ENCODE measurements at places on chromosomes 3 and 15. TPM values are rescaled to one million over a fixed set of nuclear protein-coding genes. Genes with fewer than 3 reads are reported as not detected.
A peak's percentile ranks its signal among the peaks of the same experiment; 100 is the strongest.

GOLGA6L9 gene
- 4.6 TPM for total RNA-seq

RPLP1 gene
- total RNA-seq: 1,785 TPM

ROPN1B gene
- total RNA-seq: not detected

ALS2CL gene
- 4.5 TPM for total RNA-seq

PLA2G4E gene
- total RNA-seq: not detected

ADAMTSL3 gene
- not detected for total RNA-seq

LINGO1 gene
- total RNA-seq: not detected

STX19 gene
- total RNA-seq: not detected

SMCO1 gene
- not detected for total RNA-seq

GRCh38 chr3:127834771-127835170 lies 12.5 kb upstream of the MGLL start:
- no peak for DNase-seq
- peaks cover 9% of the 10 kb centered on the region for H3K27me3 ChIP-seq
- H3K4me3 ChIP-seq: no peak overlapping the region
- H3K36me3 ChIP-seq: peaks cover 1% of the 10 kb centered on the region
- peaks cover 4% of the 10 kb centered on the region for H3K4me1 ChIP-seq
- H3K27ac ChIP-seq: no peak overlapping the region

GRCh38 chr15:79467865-79468586 lies 35.9 kb downstream of the MINAR1 start:
- no peaks in the 10 kb centered on the region for H3K27me3 ChIP-seq
- H3K27ac ChIP-seq: no peak overlapping the region
- DNase-seq: no peak
- no peaks in the 10 kb centered on the region for H3K4me1 ChIP-seq

DNA sequence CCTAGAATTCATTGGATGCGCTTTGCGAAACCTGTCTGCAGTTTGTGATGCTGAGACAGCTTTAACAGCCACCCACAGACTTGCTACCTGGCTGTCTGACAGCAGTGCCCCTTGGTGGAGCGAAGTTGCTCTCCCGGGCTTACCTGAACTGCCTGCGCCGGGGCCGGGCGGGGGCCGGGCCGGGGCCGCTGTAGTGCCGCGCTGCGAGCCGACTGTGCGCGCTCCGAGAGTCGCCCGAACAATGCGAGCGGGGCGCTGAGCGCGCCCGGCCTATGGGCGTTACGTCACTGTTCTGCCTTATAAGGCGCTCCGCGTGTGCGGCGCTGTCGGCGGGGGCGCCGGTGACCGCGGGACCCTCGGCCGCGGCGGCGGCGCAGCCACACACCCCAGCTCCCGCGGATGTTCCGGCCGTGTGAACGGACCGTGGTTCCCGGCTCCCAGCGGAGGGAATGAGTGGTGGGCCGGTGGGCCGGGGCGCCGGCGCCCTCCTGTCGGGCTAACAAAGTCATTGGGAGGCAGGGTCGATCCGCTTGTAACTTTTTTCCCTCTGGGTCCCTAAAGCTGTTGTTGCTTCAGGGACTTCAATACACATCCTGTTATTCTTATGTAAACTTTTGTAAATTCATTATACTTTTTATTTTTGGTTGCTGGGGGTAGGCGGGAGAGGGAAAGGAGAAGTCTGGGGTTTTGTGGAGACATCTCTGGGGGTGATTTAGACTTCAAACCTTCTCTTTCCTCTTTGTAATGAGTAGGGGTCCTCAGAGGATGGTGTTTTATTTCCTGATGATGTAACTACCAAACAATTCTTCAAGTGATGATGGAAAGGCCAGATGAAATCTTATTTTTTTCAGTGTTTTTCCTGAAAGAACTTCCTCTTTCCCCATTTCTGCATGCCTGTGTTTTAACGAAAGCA lies 58.5 kb downstream of the CMSS1 start:
- peak; percentile 79 for DNase-seq
- H3K4me3 ChIP-seq: peak overlapping the region; percentile 81
- no peaks in the 10 kb centered on the region for H3K36me3 ChIP-seq
- no peak overlapping the region for H3K27ac ChIP-seq
- peaks cover 22% of the 10 kb centered on the region for H3K4me1 ChIP-seq

DNA sequence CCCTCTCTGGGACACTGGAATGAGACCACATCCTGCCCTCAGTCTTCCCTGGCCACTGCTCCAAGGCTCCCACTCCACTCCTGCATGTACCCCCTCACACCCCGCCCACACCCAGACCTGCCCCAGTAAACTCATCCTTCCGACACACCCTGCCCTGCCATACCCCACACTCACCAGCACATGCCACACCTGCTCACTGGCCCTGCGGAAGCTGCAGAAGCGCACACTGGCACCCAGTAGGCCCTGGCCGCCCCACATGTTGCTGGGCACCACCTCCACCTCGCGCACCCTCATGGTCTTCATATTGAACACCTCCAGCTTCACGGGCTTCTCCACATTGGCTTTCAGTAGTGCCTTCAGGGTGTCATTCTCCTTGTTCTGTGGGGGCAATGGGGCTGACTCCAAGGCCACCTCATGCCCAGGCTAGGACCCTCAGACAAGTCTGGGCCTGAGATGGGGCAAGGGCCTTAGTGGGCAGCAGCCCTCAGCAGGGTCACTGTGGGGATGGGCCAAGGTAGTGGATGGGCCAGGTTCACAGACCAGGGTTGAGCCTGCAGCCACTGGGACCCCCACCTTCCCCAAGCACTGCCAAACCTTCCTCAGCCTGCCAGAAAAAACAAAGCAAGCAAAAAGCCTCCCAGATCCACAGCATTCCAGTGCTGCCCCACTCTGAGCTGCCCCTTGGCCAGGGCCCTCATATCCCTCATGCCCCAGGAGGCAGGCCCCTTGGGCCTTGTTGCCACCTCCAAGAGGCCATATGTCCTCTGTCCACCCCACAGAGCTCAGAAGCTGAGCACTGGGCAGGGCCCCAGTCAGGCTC lies 4.7 kb downstream of the GORASP1 start:
- no peak for DNase-seq
- peaks cover 26% of the 10 kb centered on the region for H3K4me1 ChIP-seq
- no peak overlapping the region for H3K27ac ChIP-seq
- no peak overlapping the region for H3K4me3 ChIP-seq

DNA sequence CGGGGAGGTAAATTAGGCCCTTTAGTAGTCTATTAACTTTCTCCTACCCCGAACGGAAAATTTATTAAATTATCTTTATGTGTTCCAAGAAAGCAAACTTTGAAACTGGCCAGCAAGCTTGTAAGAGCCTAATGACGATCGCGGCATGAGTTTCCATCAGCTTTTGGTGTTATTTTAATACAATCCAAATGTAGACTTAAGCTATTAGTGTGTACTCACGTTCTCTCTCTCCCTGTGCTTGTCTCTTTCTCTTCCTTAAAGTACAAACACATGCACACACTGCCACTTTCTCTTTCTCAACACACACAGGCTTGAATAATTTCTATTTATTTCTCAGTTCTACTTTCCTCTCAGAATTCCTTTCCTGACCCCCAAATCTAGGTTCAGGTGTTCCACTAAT lies 108.8 kb upstream of the MME start:
- H3K27me3 ChIP-seq: no peaks in the 10 kb centered on the region
- H3K27ac ChIP-seq: no peak overlapping the region
- H3K4me1 ChIP-seq: no peaks in the 10 kb centered on the region
- H3K36me3 ChIP-seq: no peaks in the 10 kb centered on the region
- no peak for DNase-seq

DNA sequence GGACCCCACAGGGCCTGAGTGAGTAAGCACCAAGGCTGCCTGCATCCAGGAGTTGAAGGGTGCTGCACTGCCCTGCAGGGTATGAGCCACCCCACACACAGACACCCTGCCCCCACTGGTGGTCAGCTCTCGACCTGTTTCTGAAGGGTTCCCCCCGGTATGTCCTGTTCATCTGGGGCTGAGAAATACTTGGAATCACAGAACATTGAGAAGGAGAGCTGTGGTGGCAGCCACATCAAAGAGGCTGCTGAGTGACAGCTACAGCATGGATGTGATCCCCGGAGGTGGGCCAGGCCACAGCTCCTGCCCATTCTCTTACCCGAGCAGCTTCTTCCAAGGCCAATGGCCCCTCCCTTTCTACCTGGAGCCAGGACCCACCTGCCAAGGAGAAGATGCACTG lies 66.4 kb upstream of the PLXNA1 start:
- H3K36me3 ChIP-seq: peaks cover 7% of the 10 kb centered on the region
- H3K27ac ChIP-seq: no peak overlapping the region
- peaks cover 26% of the 10 kb centered on the region for H3K4me1 ChIP-seq

- H3K4me1 ChIP-seq: no peaks in the 10 kb centered on the region
- H3K27ac ChIP-seq: no peak overlapping the region
- H3K4me3 ChIP-seq: no peak overlapping the region
- H3K27me3 ChIP-seq: no peaks in the 10 kb centered on the region
Observed at GRCh38 chr3:116863822-116864589, 154.4 kb downstream of the TUSC7 start.

GRCh38 chr3:66390013-66390412 lies 110.8 kb downstream of the LRIG1 start:
- peaks cover 48% of the 10 kb centered on the region for H3K36me3 ChIP-seq
- no peak overlapping the region for H3K27ac ChIP-seq
- no peak for DNase-seq
- H3K4me3 ChIP-seq: no peak overlapping the region
- H3K27me3 ChIP-seq: no peaks in the 10 kb centered on the region

GRCh38 chr3:141384157-141384556 lies 15.9 kb downstream of the ZBTB38 start:
- no peak for DNase-seq
- no peaks in the 10 kb centered on the region for H3K36me3 ChIP-seq
- peaks cover 13% of the 10 kb centered on the region for H3K27me3 ChIP-seq
- no peak overlapping the region for H3K4me3 ChIP-seq
- H3K4me1 ChIP-seq: peaks cover 4% of the 10 kb centered on the region
- H3K27ac ChIP-seq: no peak overlapping the region

GRCh38 chr3:192597506-192597905 lies 129.8 kb downstream of the FGF12 start:
- no peaks in the 10 kb centered on the region for H3K4me1 ChIP-seq
- H3K4me3 ChIP-seq: no peak overlapping the region
- H3K27ac ChIP-seq: no peak overlapping the region
- no peaks in the 10 kb centered on the region for H3K27me3 ChIP-seq

DNA sequence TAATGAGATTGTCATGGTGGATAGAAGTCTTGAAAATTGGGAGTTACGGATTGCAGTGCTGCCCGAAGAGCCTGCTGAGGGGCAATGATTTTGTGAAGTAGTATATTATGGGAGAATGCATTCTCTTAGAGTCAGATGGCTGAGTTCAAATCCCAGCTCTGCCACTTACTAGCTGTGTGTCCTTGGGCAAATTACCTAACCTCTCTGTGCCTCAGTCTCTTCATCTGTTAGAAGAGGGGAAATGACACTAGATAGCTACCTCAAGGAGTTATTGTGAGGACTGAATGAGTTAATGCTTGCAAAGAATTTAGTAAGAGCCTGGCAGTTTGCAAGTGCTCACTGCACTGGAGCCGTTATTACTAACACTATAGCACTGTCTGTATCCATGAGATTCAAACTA lies 15.4 kb downstream of the FGD5 start:
- no peaks in the 10 kb centered on the region for H3K4me1 ChIP-seq
- peaks cover 16% of the 10 kb centered on the region for H3K27me3 ChIP-seq

DNA sequence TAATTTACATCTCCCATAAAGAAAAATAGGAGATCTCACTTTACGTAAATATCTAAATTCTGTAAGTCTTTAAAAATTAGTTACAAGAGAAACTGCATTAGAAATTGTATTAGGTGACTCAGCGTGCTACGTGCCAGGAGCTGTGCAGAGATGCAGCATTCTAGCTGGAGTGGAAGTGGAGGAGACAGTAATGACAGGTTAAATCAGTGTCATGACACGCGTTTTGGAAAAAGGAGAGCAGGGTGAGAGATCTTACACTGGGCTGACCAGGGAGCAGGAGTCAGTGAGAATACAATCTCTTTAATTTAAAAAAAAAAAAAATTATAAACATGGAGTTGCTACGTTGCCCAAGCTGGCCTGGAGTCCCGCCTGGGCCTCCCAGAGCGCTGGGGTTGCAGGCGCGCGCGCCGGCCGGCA lies 635 bp downstream of the TUBGCP5 start:
- no peaks in the 10 kb centered on the region for H3K27me3 ChIP-seq
- no peak for DNase-seq
- H3K27ac ChIP-seq: peak overlapping the region; percentile 96

DNA sequence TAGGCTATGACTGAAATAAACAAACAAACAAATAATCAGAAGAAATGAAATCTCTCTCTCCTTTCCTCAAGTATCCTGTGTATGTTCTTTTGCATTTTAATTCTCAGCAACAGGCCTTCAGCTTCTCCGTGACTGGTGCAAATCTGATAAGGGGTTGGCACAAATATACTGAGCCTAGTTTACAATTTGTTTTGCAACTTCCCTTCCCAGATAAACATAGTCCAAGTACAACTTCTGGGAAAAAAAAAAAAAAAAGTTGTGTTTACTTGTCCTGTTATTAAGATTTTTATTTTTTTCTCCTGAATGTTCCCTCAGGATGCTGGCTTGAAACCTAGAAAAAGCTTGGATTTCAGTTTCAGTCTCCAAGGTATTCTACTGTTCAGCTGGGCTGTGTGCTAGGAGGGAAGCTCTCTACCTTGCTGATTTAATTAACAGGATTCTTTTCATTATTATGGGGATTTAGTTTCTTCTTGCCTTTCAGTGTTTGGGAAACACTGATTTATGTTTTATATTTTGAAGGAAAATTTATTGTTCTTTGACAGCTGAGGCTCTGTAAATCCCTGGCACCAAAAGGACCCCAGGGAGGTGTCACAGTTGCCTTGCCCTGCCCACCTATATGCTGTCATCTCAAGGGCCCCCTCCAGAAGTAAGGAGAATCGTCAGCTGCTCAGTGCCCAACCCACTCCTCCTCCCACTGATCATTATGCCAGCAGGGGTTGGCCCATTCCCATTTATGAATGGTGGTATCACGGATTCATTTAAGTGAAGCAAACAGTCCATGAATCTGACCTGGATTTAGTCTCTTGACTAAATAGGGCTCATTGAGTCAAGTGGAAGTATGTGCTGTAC lies 185.2 kb downstream of the MEIS2 start:
- DNase-seq: no peak
- no peak overlapping the region for H3K27ac ChIP-seq
- no peaks in the 10 kb centered on the region for H3K27me3 ChIP-seq
- no peaks in the 10 kb centered on the region for H3K36me3 ChIP-seq
- H3K4me1 ChIP-seq: no peaks in the 10 kb centered on the region

- H3K36me3 ChIP-seq: peaks cover 24% of the 10 kb centered on the region
- no peak overlapping the region for H3K4me3 ChIP-seq
- DNase-seq: no peak
- no peaks in the 10 kb centered on the region for H3K27me3 ChIP-seq
- peak overlapping the region; percentile 61 for H3K27ac ChIP-seq
Observed at GRCh38 chr15:58548308-58549012, 116.7 kb downstream of the LIPC start.

DNA sequence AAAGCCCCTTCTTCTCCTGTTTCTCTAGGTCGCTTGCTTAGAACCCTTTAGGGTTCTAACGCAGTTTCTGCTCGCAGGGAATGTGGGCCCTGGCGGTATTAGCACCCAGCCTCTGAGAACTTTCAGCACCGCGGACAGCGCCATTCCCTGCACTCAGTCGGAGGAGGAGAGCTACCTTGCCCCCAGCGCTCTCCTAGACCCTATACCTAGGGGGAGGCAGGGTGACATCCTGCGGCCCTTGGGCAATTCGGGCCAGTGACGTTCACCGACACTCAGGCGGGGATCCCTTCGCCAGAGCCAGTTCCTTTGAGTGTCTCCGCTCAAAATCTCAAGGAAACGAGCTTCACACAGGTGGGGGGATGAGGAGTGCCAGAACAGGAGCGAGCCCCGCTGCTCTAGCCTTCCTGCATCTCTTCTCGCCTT lies 1.3 kb downstream of the SLC7A14 start:
- no peaks in the 10 kb centered on the region for H3K36me3 ChIP-seq
- H3K27me3 ChIP-seq: peaks cover 41% of the 10 kb centered on the region
- no peak overlapping the region for H3K4me3 ChIP-seq
- H3K27ac ChIP-seq: peak overlapping the region; percentile 34
- H3K4me1 ChIP-seq: no peaks in the 10 kb centered on the region
- DNase-seq: peak; percentile 74
